Right kidney (tissue), 9 donors: ENCODE measurements at places on chromosomes 13 and 19.

- DNase-seq, result no peak
Measured at GRCh38 chr13:44274771-44275205, 98.8 kb upstream of the SERP2 start.

- no peak for DNase-seq
Measured at GRCh38 chr13:95231393-95231792, 69.9 kb downstream of the ABCC4 start.

- DNase-seq, result no peak
Measured at GRCh38 chr13:67226696-67227095, 3.4 kb downstream of the PCDH9 start.

DNA sequence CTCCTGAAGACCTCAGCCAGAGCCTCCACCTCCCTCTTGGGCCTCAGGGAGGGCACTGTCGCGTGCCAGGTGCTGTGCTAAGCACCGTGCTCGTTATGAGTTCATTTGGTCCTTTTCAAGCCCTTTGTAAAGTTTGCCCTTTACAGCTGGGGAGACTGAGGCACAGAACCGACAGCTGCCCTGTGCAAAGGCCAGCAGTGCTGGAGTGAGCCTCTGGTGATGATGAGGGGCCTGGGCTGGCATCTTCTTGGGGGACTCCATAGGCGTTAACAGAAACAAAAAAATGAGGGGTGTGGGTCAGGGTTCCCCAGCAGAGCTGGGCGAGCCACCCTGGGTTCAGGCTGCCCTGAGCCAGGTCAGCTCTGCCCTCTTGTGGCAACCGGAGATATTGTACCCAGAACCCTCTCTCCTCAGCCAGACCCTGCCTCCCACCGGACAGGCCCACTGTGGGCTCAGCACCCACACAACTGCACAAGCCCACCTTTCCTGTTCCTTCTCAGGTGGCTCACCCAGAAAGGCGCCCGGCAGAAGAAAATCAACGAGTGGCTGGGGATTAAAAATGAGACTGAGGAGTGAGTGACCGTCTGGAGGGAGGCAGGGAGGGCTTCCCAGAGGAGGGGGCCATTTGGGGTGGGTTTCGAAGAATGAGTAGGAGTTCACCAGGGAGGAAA lies 5.5 kb upstream of the IFI30 start:
- DNase-seq, result no peak

DNA sequence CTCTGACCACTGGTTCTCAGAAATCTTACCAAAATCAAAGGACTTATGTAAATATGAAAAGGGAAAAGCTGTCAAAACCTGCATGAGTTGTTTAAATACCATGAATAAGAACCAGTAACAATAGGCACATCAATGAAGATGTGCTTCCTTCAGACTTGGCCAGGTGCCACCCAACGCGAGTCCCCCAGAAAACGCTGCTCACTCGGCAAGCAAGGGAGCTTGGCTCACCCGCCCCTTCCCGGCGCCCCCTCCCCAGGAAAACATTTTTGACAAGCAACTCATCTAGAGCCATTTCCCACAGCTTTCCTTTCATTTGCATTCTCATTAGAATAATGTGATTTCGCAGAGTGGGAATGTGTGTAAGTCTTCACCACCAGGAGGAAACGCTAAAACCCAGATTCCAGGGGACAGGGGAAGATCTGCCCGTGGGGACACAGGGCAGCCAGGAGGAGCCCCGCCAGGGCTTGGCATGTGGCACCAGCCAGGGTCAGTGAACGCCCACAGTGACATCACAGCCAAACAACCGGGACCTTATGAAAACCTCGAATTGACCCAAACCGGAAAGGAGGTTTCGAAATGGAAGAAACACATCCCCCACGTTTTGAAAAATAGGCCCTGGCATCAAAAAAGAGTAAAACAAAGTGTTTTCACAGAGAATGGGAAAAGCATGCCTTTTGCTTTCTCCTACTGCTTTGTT lies 366.2 kb upstream of the TSHZ3 start:
- no peak for DNase-seq

- no peak for DNase-seq
Measured at GRCh38 chr19:43554317-43554895, 20.9 kb downstream of the XRCC1 start.
